Naive thymus-derived CD4-positive, alpha-beta T cell (primary cell): ENCODE measurements at places on chromosomes 6 and 20.

DNA sequence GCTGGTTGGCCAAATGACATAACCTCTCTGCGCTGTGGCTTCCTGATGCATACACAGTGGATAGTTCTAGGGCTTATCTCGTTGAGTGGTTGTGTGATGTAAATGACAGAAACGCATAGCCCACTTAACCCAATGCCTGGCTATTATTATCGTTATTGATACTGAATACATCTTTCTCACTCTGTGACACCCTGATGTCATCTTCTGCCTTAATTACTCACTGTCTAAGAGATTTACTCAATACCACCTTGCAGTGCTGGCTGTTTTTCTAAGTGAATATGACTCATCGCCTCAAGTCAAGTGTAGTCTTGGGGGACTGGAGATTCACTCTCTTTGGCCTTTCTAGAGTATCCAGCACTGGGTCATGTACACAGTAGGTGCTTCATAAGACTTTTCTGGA, 73.6 kb downstream of the NDUFAF5 start:
- no peaks in the 10 kb centered on the region for H3K4me1 ChIP-seq
- H3K27me3 ChIP-seq = no peaks in the 10 kb centered on the region
- DNase-seq = no peak
- no peak overlapping the region for H3K4me3 ChIP-seq
- H3K27ac ChIP-seq = no peak overlapping the region
- H3K36me3 ChIP-seq = no peaks in the 10 kb centered on the region

GRCh38 chr6:71512256-71512655, 223.6 kb downstream of the OGFRL1 start:
- no peak overlapping the region for H3K27ac ChIP-seq
- no peak for DNase-seq
- H3K4me1 ChIP-seq = no peaks in the 10 kb centered on the region
- H3K27me3 ChIP-seq = no peaks in the 10 kb centered on the region
- H3K4me3 ChIP-seq = no peak overlapping the region

GRCh38 chr6:114039841-114040240, 68.9 kb upstream of the HDAC2 start:
- H3K4me3 ChIP-seq = no peak overlapping the region
- no peaks in the 10 kb centered on the region for H3K27me3 ChIP-seq
- H3K27ac ChIP-seq = no peak overlapping the region
- no peaks in the 10 kb centered on the region for H3K4me1 ChIP-seq

DNA sequence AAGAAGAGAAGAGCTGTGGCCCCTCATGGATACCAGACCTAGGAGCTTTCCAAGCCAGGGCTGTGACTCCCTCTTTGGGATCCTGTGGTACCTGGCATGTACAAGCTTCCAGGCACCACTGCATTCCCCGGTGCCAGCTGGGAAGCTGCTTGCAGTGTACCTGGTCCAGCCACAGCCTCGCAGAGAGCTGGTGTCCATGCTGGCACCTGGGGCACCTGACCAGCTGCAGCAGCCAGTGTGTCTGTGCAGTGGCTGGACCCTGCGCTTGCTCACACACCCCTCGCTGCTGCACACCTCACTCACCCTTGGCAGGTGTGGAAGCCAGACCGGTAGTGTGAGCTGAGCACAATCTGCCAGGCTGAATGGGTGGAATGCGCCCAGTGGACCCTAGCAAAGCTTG, 190.9 kb upstream of the MAN1A1 start:
- H3K4me3 ChIP-seq = no peak overlapping the region
- no peaks in the 10 kb centered on the region for H3K27me3 ChIP-seq
- H3K36me3 ChIP-seq = no peaks in the 10 kb centered on the region
- H3K27ac ChIP-seq = no peak overlapping the region
- DNase-seq = no peak
- no peaks in the 10 kb centered on the region for H3K4me1 ChIP-seq

DNA sequence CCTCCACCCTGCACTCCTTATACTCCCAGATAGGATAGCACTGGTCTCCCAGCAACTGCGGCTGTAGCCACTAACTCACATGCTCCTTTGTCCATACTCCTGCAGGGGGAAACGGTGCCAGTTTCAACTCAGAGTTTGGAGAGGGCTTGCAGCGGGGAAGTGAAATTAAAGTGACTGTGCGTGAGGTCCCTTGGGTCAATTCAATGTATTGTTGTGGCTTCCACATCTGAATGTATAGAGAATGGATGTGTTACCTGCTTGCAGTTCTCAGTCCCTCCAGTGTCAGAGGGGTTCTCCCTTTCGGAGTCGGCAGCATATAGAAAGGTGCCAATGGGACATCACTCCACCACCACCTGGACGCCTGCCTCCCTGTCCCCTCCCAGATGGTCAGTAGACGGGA, 93.6 kb upstream of the CNKSR3 start:
- peaks cover 16% of the 10 kb centered on the region for H3K4me1 ChIP-seq
- no peaks in the 10 kb centered on the region for H3K36me3 ChIP-seq
- H3K27me3 ChIP-seq = no peaks in the 10 kb centered on the region
- no peak for DNase-seq
- no peak overlapping the region for H3K27ac ChIP-seq
